ENCODE measurements at places on chromosomes 7 and 10.

DNA sequence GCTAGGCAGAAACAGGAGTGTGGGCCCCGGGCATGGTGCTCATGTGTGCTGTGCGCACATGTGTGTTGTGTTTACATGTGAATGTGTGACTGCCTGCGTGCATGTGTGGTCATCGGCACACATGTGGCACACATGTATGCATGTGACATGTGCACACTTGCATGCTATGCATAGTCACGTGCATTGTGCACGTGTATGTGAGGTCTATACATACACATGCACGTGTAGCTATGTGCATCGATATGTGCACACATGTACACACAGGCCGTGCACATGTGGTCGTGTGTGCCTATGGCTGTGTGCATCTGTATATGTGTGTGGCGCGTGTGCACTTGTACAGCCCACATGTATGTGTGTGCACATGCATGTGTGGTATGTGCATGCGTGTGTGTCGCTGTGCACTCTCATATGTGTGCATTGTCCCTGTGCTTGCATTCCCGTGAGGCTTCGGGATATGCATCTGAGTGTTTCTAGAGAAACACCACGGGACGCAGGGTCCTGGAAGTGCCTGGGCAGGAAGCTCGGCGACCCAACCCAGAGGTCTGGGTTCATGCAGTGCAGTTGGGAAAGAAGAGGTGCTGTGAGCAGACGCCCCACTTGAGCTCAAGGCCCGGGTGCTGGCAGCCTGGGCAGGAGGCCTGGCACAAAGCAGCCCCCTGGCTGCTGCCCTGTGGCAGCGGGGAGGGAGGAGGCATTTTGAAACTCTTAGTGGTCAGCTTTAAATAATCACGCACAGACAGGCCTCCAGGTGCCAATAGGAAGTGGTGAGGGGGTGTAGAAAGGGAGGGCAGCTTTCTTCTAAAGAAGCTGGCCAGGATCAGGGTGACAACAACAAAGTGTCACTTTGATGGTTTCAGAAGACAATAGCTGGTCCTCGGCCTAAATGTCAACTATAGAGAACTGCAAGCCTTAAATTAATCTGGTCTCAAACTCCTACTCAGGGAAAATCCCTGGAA, 410.0 kb upstream of the MGMT start:
- DNase-seq, result no peak

DNA sequence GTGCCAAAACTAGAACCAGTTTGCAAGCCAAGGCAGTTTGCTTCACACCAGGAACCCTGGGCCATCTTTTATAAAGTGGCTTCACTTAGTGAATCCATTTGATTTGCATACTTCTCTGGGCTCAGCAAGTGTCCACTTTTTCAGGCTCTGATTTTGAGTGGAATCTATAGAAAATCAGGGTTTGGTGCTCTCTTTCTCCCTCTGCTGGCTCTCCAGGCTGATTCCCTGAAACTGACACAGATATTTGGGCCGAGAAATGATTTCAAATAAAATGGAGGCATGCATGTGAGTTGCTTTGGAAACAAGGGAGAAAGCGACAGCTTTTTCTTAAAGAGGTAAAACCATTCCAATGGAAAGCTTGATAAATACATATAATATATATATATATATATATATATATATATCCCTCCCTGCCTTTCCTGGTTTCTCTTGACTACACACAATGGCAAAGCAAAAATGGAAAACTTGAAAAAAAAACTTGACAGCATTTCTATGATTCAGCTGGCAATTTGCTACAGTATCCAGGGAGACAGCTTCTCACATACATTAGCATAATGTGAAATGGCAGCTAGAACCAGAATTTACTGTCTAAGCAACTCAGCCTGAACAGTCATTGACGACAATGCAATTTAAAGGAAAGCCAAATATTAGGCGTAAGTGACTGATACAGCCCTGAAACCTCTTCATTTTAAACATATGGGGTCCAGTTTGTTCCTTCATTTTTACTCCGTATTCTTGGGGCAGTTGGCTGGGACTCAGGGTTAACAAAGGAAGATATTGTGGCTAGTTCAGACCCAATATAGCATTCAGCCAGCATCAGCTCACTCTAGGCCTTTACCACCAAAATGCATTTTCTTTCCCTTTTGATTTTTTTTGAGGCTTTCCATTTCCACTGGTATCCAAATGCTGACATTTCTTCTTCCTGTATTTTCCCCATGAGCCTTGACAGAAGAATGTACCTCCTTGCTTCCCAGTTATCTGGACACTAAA, 188.5 kb downstream of the TMEM178B start:
- DNase-seq, result no peak

DNA sequence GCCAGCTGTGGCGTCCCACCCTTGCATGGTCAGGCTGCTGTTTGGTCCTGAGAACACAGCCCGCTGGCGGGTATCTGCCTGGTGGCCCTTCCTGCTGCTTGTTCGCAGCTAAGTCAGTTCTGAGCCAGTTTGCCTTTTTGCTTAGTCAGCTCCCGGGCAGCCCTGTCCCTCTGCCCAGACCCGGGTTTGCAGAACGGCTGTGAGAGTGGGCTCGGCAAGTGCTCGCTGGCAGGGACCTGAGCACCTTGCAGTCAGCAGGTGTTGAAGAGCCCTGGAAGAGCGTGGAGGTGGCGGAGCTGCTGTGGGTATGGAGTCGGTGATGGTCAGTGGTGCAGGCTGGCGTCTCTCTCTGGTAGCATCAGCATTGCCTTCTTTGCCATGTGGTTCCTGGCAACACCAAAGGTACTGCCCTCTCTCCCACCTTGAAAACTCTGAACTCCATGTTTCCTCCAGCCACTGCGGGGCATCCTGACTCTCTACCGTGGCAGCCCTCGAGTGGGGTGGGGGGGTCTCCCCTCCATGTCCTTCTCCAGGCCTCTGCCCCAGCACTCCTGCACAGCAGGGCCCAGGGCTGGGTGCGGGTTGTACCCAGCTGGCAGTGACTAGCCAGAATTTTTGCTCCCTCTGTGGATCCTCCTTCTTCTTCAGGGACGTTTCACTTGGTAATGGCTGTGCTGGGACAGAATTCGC, 4.6 kb downstream of the INPP5A start:
- no peak for DNase-seq

- no peak for DNase-seq
These were observed 196.7 kb downstream of the HGF start for GRCh38 chr7:81573128-81573527.

DNA sequence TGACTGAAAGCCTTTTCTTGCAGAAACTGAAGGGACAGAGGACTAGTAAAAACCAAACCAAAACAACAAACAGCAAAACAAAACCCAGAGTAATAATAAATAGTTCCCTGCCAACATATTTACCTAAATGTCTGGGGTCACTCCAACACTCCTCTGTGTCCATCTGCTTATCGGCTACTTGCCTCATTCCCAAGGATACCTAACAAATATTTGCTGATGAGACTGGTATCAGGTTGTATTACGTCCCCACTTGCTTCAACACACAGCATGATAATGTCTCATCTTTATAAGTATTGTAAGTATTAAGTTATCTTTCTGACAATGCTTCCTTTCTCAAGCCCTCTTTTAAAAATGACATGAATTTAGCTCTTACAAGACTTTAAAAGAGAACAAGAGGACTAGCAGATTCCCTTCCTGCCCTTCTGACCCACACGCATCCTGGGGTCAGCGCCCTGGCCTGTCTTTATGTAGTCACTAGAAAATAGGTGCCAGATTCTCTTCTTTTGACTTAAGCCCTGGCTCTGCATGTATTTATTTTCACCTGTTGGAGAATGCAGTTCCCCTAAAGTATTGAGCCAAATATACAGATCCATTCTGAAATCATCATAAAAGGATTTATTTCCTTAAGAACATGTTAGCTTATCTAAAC, 110.2 kb downstream of the SEM1 start:
- no peak for DNase-seq

DNA sequence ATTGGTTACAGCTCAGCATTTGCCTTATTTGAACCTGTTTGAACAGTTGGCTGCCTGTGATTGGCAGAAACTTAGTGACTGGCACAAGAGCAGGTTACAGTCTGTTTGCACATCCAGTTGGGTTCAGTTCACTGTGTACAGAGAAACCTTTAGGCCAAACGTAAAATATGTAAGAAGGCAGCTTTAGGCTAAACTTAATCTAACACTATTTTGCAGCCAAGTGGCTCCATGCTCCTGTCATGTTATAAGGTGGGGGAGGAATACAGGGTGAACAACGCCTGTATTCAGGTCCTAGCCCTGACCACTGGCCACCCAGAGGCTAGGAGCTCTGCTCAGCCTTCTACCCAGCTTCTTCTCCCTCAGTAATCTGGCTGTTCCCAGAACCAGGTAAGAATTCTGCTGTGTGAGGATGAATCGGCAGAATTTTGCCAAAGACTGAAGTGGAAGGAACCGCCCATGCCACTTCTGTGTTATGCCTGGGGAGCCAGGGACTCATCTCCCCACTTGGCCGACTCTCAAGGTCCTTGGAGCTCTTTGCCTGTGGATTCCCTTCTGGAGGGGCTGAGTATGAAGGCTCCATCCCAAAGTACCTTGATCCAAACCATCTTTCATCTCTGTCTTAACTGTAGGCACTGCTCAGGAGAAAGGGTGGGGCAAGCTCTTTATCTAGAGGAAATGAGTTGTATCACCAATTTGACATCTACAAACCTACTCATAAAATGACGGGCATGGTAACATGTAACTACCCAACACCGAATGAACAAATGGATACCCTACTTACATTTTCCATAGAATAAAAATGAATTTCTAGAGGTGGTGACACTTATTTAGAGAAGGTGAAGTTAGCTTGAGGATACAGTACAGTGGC, 164.4 kb upstream of the NAMPT start:
- DNase-seq, result no peak

DNA sequence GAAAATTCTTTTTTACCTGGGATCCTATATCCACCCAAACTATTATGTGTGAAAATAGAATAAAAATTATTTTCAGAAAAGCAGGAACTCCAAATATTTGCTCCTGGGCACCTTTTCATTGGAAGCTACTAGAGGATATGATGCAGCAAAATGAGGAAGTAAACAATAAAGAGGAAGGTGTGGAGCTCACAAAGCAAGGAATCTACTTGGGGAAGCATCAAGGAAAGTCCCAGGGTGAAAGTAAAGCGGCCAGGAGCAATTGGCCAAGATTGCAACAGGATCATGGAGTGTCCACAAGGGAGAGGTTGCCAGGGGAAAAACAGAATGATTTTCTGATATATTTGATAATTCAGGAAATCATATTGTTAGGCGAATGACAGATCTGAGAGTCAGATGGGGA, 80.8 kb downstream of the CARD11 start:
- no peak for DNase-seq

Measured in GM18507 (cell line).